T-helper 17 cell (primary cell): ENCODE measurements at places on chromosomes 13 and 19. TPM values are rescaled to one million over a fixed set of nuclear protein-coding genes. Genes with fewer than 3 reads are reported as not detected.

- peak; percentile 47 for DNase-seq
These were observed 10.0 kb downstream of the COL5A3 start for GRCh38 chr19:10000171-10000826.

GRCh38 chr19:15101479-15102082 lies 5.6 kb upstream of the SYDE1 start:
- peak; percentile 46 for DNase-seq

ZNF254 gene
- total RNA-seq, result 8.4 TPM

- DNase-seq, result peak; percentile 39
These were observed at the start of gene TMEM272 for GRCh38 chr13:51844862-51845573. TSS of gene TMEM272 (minus strand) at chr13:51845177. CDS start at chr13:51838530, 6,647 bp downstream.

GRCh38 chr19:367561-367960 lies 23.0 kb upstream of the MIER2 start:
- no peak for DNase-seq

CGB2 gene
- total RNA-seq, result not detected

- DNase-seq, result no peak
These were observed 12.8 kb upstream of the ZNF554 start for GRCh38 chr19:2806736-2807378.

DNA sequence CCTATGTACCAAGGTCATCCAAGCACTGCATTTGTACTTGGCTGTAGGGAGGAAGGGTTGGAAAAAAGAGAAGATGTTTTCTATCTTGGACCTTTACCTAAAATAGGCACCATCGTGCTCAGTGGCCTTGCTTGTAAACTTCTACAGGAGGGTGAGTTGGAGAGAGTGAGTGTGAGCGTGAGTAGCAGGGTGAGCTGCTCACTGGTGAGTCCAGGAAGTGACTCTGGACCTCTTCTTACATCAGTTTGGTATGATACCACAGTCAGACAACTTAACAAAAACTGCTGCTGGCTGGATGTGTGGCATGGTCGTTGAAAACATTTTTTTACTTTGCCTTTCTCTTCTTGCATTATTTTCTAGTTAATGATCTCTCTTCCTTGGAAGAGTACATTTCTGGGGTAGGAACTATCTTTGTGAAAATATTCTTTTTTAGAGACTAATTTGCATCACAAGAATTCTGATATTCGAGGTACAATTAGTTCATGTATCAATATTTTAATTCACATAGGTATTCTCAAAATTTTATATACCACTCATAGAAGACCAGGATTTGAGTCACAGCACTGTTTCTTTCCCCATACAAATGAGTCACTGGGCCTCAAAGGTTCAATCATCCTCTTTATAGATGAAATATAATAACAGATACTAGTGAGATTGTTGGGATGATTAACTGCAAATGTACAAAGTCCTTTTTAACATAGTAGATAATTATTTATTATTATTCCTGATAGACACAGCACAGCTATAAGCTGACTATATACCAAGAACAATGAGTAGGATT lies 651 bp downstream of the SERPINE3 start:
- DNase-seq, result no peak

- DNase-seq, result no peak
These were observed 12.3 kb downstream of the CEACAM20 start for GRCh38 chr19:44517146-44517545.

EDNRB gene
- not detected for total RNA-seq

DNA sequence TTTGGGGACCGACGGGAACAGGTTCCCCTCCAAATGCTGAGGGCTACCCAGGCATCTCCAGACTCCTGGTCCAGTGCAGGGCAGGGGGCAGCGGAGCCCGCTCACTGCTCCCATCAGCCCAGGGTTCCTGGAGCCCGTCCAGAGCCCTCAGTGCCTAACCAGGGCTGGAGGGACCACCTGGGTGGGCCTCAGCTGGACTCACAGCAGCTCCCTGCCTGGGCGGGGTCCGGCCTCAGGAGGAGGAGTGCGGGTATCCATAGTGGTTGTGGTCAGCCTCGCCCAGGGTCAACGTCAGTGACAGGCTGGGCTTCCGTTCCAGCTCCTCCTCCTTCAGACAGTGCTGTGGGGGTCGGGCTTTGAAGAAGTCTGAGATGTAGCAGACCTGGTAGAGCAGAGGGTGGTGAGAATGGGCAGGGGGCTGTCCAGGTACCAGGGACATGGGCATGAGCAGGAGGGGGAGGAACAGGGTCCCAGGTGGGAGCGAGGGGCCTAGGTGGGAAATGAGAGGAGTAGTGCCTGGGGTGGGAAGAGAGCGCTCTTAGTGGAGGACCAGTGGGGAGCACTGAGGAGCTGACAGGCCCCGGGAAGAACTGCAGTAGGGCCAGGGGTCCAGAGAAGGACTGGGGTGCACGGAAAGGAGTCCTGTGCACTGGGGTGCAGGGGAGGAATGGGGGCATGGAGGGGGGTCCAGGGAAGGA lies 9.9 kb downstream of the PLPP2 start:
- no peak for DNase-seq

GRCh38 chr19:37931881-37932655 lies 25.1 kb downstream of the SIPA1L3 start:
- DNase-seq, result no peak

DNA sequence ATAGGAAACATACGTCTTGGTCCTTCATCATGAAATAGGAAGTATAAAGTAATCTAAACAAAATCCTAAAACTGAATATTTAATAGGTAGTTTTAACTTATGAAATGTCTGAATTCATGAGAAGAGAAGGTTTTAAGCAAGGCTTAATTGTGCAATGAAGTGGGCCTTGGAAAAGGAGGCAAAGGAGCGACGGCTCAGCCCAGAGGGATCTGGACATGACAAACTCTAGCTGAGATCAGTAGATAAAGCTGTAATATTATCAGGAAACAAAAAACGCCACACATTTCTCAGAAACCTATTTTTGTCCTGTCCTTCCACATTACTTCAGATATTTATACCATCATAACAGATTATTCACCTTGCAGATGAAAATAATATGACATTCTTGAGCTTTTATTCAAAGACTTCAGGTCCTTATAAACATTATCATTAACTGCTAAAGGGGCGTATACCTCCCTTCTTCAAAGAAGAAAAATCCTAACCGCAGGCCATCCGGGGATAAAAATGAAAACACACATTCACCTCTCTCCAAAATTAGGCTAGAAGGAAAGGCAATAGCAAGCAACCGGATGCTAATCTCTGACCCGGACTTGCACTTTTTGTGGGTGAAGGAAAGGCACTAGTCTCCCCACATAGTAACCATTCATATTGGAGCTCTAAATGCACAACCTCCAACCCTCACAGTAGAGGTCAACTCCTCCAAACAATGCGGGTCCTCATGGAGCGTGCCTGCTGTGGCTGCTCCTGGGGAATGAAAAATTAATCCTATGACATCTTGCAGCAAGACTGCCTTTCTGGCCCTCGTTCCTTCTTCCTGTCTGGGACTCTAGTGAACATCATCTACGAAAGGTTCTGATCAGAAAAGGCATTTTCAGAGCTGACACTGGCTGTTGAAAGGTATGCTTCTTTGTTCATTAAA lies 108.8 kb downstream of the TBC1D4 start:
- no peak for DNase-seq

DNMT1 gene
- 229 TPM for total RNA-seq

NOTCH3 gene
- total RNA-seq, result 0.18 TPM

DNA sequence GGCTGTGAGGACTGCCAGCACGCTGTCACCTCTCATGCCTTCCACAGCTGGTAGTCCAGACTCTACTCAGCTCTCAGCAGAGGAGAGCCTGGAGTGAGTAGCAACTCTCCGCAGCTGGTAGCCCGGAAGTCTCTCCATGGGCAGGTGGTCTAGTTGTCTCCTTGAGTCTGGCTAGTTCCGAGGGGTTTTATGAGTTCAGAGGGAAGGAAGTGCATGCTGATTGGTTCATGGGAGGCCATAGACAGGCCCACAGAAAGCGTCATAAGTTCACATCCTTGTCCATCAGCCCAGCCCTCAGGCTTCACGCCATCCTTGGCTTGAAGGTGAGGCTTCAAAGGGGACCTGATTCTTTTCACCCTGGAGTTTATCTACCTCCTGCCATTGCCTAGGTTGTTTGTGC lies 2662.4 kb upstream of the PCDH20 start:
- DNase-seq, result no peak

NPHS1 gene
- total RNA-seq, result not detected

FAM124A gene
- total RNA-seq, result not detected

DNA sequence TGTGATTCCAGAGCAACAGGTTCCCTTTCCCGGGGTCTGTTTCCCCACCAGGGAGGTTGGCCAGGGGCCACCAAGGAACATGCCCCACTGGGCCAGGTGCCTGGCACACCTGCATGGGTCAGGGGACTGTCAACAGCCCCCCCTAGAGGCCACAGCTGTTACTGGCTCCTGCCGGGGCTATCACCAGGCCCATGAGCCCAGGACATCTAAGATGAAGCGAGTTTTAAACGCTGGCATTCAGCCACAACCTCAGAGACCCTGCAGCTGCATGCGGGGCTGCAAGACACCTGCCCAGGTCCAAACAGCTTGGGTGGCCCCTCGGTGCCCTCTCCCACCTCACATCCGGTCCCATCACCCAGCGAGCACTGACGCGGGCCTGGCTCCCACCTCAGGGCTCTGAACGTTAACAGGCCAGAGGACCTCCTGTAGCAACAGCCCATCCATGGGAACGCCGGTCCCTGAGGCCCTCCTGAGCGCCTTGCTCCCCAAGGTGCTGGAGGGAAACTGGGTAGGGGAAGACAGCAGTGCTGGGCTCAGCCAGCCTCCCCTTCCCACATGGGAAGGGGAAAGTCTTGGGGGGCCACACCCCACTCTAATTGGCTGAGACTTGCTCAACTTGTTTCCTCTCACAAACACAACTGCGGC lies 12.0 kb downstream of the KHSRP start:
- DNase-seq, result no peak

ZNF556 gene
- not detected for total RNA-seq

DNA sequence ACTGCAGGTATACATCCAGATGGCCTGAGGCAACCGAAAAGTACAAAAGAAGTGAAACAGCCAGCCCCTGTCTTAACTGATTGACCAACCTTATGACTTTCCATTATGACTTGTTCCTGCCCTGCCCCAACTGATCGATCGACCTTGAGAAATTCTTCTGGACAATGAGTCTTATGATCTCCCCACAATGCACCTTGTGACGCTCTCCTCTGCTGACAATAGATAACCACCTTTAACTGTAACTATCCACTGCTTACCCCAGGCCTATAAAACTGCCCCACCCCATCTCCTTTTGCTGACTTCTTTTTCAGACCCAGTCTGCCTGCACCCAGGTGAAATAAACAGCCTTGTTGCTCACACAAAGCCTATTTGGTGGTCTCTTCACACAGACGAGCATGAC lies 11.2 kb downstream of the ZNF83 start:
- DNase-seq, result no peak

DNA sequence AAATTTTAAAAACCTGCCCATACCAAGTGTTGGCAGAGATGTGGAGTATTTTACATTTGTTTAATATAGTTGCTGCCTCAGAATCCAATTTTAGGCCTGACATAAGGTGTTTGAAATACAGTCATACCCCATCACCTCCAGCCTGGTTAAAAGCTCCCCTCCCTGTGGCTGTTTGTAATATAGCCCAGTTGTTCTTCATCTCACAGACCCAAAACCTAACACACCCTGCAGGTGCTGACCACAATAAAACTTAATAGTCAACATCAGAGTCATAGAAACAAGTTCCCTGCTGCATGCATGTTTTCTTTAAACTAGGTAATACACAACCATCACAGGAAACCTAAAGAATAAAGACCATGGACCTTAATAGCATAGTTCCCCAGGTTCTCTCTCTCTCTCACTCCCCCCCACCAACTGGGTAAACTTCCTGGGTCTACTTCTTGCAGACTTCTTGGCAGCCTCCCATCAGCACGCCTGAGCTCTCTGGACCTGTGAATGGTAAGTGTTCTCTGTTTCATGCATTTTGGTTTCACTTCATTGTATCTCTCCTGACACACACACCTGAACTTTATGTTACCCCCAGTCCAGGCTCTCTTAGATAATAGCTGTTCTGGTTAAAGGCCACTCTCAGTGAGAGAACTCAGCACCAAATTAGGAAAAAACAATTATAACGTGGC lies 1369.9 kb downstream of the EFNB2 start:
- no peak for DNase-seq

GRCh38 chr19:44566984-44567383 lies 37.5 kb upstream of the CEACAM20 start:
- DNase-seq, result no peak

DNA sequence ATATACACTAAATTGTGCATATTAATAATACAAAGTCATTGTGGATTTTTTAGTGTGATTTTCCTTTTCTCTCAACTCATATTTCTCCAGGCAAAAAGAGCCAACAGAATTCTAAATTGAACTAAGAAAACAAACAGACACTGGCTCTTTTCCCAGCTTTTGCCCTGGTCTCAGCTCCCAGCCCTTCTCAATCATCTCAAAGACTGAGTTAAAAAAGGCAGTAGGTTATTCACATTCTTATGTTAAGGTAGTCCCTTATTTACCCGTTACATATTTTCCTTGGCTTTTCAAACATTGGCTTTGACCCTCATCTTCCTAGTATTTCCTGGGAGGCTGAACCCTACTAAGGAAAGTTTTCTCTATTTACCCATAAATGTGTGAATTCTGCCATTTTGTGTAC lies 753.6 kb downstream of the LIG4 start:
- no peak for DNase-seq

DNA sequence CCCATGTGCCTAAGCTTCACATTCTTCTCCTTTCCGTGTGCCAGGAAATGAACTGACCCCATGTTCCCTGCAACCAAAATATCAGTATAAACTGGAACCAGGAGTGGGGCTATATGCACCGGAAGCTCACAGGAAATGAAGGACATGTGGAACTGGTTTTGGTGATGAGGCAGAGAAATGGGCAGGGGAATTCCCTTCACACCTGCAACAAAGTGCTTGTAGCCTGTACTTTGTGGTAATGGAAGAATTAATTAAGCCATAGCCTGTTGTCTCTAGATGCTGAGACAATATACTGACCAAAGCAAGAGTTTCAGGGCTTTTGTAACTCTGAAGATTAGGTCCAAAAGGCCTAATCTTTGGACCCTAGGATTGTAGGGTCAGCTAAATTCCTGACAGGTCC lies 15.5 kb upstream of the UGGT2 start:
- no peak for DNase-seq

DNA sequence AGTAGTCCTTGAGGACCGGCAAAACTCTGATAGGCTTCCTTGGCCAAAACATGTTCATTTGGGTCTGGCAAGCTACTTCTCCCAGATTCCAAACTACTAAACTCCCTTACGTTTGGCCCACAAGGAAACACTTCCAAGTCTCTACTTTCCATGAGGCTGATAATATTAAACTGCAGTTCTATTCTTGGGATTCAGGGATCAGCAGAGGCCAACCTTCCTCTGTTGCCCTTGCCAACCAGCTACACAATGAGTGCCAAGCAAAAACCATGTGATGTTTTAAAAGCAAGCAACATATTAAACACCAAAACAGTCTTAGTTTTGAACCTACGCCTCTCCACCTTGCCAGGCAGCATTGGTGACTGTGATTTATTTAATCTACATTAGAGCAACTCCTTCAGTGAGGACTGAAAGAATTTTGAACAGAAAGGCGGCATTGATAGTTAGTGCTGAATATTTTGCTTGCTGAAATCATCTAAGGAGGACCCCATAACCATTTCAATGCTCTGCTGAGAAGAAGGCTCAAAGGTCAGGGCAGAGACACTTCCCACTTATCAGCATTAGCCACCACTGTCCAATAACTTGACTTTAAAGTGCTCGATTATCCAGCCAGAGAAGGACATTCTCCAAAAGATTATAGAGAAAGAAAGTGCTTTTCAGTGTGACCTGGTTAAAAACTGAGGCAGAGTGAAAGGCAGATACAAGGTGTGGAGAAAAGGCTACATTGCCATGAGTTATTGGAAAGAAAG lies 287.1 kb downstream of the TBC1D4 start:
- DNase-seq, result no peak
